ENCODE measurements at places on chromosomes 12 and 14.

GRCh38 chr14:28661171-28661772, 105.3 kb upstream of the FOXG1 start:
- no peak for DNase-seq

DNA sequence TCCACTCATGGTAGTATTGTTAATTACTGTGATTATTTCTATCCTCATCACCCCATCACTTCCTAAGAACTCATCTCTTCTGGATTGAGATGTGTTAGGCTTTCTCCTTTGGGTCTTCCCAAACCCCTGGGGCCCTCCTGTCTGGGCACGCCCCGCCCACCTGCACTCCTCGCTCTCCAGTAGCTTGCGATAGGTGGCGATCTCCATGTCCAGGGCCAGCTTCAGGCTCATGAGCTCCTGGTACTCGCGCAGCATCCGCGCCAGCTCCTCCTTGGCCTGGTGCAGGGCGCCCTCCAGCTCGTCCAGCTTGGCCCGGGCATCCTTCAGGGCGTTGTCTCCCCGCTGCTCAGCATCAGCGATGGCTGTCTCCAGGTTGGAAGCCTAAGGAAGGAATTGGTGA, 6.8 kb downstream of the KRT71 start:
- DNase-seq, result no peak

DNA sequence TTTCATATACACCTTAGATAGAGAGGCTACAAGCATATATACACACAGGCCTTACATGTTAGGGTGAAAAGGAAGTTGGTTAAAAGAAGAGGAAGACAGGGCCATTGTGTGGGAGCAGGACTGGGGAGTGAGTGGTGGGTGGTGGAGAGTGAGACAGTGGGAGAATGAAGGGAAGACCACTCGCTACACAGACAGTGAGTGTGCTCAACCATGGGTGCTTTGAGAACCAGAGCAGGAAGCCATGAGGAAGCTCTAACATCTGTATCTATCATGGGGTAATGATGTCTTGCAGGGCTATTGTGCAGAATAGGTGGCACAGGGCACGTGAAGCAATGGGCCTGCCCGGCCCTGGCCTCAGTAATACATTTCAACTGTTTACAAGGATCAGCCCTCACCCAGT, 11.4 kb upstream of the KRT74 start:
- no peak for DNase-seq

DNA sequence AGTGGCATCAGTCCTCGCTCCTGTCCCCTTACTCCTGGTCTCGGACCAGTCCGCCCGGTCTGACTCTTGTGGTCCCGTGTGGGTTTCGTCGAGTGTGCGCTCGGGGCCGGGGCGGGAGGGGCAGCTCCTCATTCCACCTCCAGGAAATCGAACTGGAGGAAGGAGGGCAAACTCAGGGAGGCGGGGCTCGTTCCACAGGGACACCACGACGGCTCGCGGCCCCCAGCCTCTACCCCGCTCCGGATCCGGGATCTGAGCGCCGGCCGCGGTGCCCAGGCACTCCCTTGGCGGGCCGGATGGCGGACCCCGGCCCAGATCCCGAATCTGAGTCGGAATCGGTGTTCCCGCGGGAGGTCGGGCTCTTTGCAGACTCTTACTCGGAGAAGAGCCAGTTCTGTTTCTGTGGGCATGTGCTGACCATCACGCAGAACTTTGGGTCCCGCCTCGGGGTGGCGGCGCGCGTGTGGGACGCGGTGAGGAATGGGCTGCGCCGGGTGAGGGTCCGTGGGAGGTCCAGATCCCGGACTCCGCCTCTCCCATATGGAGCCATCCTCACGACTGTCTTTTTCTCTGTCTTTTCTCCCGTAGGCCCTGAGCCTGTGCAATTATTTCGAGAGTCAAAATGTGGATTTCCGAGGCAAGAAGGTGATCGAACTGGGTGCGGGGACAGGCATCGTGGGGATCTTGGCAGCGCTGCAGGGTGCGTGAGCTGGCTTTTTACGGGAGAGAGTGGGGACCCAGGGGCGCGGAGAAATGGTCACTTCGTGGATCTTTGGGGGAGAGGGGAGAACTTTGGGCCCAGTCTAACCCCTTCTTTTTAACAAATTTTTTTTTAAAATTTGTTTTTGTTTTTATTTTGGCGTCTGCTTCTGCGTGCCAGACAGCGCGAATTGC, at the start of gene EEF1AKMT3:
Gene EEF1AKMT3, plus strand, starts transcription at position 186 of the 894 bp plus-strand sequence. Its CDS starts 111 bp downstream, at position 297.
- DNase-seq, result peak; percentile 14

DNA sequence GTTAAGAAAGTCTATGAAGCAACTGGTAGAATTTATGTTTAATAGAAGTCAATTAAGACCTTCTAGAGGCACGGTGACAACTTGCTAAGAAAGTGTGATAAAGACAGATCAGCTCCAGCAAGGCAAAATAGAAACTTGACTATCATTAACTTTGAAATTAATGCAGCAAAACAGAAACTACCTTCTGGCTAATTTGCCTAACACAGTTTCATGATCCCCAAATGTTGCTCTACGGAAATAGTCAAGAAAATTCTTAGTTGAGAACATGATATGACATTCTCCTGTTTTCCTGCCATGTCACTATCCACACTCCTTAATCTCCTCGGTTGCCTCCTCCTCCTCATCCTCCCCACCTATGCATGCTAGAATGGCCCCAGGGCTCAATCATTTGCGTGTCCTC, 4.2 kb downstream of the DENND5B start:
- DNase-seq, result no peak

- DNase-seq, result no peak
Observed at GRCh38 chr14:54316652-54317051, 80.2 kb upstream of the CDKN3 start.

All from T-helper 2 cell (primary cell).